ENCODE measurements at places on chromosomes 7 and 10.
A peak's percentile ranks its signal among the peaks of the same experiment; 100 is the strongest.

DNA sequence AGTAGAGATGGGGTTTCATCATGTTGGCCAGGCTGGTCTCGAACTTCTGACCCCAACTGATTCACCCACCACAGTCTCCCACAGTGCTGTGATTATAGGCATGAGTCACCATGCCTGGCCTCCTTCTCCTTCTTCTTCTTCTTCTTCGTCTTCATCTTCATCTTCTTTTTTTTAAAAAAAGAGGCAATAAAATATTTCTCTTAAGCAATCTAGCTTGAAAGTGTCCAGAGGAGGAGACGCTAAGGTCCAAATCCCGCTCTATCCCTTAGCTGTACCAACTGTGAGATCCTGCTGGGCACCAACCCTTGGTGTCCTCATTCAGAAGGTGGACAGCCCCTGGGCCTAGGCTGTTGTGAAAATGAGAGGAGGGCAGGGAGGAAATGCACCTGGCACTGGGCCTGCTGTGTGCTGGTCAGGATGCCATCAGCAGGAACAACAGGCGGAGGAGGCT is 13.9 kb upstream of the PSAP start:
- no peak for DNase-seq

GRCh38 chr7:131004371-131004770 is 270.4 kb upstream of the KLF14 start:
- DNase-seq: peak; percentile 76

- DNase-seq: no peak
Observed at GRCh38 chr7:36611703-36612102, 112.6 kb downstream of the AOAH start.

DNA sequence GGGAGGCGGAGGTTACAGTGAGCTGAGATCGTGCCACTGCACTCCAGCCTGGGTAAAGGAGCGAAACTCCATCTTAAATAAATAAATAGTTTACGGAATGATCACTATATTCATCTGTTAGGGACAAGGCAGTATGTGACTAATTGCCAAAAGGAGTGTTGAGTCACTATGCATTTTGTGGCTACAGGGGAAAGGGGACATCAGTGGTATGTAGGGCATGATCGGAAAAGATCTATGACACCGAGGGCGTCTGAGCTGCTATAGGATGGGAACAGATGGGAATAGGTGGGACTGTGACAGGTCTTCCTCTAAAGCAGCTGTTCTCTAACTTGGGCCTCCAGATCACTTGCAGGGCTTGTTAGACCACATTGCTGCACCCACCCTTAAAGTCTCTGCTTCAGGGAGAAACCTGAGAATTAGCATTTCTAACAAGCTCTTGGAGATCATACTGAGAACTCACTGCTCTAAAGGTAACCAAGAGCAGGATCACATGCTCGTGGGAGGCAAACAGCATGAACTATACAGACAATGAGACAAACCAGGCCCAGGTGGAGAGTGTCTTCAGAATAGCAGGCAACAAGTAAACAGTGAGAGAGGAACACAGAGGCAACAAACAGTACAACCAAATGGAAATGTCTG is 65.1 kb upstream of the ITGA8 start:
- no peak for DNase-seq

GRCh38 chr10:4109469-4109868 is 324.5 kb upstream of the KLF6 start:
- no peak for DNase-seq

- no peak for DNase-seq
Observed at GRCh38 chr7:38629651-38630510, 1.3 kb downstream of the AMPH start.
